Activated CD4-positive, CD25-positive, alpha-beta regulatory T cell treated with anti-CD3 and anti-CD28 coated beads, Interleukin-2, amount 50 U/mL, for 24 hours (primary cell): ENCODE measurements at places on chromosomes 3 and 15.
A peak's percentile ranks its signal among the peaks of the same experiment; 100 is the strongest.

- ATAC-seq = peak; percentile 92
Measured at GRCh38 chr3:68997887-68998286, 15.6 kb downstream of the EOGT start.

DNA sequence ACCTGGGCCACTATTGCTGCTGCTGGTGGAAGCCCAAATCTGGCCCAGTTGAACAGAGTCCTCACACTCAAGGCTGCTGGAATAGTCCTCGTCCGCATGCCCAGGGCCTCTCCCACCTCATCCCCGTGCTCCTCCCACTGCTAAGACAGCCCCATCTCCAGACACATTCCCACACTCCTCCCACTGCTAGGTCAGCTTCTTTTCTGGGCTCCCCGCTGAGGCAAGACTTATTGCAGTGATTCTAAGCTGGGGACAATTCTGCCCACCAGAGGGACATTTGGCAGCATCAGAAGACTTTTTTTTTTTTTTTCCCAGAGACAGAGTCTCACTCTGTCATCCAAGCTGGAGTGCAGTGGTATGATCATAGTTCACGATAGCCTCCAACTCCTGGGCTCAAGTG lies 35.1 kb downstream of the POC1A start:
- ATAC-seq = no peak

- ATAC-seq = no peak
Measured at GRCh38 chr3:54299169-54299935, 177.0 kb downstream of the CACNA2D3 start.

- no peak for ATAC-seq
Measured at GRCh38 chr3:183896610-183897009, 11.9 kb upstream of the PARL start.

- no peak for ATAC-seq
Measured at GRCh38 chr3:141346007-141346406, 22.3 kb upstream of the ZBTB38 start.

GRCh38 chr3:36381311-36381956 lies 1.1 kb downstream of the STAC start:
- ATAC-seq = no peak

GRCh38 chr3:165837058-165837525 lies at the start of gene BCHE:
TSS of gene BCHE (minus strand) at chr3:165837423. CDS start at chr3:165831033, 6,390 bp downstream.
- ATAC-seq = no peak

- ATAC-seq = no peak
Measured at GRCh38 chr15:31236184-31237042, 90.2 kb upstream of the KLF13 start.

GRCh38 chr3:155031186-155031585 lies 48.9 kb upstream of the MME start:
- ATAC-seq = no peak

DNA sequence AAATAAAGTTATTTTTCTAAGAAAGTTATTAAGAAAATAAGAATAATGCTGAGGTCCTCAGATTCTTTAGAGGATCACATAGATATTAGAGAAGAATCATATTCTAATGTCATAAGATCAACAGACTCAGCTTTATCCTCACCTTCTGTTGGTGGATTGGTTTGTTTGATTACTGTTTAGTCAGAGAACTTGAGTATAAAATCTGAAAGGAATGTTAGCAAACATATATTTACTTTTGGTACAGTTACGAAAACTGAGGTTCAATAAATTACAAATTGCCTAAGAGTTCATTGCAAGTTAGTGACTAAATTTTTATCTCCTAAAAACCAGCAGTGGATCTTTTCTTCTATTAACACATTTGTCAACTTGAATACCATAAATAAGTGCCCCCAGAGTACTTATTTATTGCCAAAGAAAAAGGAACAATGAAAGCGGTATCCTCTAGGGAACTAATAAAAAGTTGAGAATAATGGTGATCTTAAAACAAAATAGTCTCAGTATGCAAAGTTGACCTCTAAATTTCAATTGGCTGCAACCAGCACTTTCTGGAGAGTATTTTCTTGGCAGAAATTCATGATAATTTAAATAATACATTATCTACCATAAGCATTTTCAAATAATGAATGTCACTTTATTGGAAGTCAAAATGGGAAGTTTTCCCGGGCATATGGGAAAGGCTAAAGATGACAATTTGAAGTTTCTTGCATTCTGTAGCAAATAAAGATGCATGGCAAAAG lies 296.8 kb downstream of the OTOL1 start:
- no peak for ATAC-seq

DNA sequence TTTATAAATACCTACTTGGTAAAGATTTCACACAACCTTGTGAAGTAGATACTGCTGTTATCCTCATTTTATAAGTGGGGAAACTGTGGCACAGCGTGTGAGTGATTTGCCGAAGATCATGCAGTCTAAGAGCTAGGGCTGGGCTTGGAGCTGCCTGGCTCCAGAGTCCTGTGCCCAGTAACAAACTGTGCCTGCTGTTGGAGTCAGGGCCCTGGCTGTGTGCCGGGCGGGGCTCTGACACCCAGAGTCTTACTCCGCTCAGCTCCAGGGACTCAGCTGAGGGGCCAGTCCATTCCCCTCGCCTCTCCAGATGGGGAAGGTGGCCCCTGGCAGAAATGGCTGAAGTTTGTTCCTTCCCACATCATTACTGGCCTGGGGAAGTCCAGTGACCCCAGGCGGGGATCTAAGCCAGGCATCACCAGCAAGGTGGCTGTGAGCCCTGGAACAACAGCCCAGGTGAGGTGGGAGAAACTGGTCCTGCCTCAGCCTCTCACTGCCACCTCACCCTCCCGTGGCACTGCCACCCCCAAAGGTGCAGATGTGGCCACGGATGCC lies 17.3 kb upstream of the PLXNA1 start:
- no peak for ATAC-seq

- ATAC-seq = no peak
Measured at GRCh38 chr3:13235897-13236296, 162.7 kb upstream of the IQSEC1 start.

DNA sequence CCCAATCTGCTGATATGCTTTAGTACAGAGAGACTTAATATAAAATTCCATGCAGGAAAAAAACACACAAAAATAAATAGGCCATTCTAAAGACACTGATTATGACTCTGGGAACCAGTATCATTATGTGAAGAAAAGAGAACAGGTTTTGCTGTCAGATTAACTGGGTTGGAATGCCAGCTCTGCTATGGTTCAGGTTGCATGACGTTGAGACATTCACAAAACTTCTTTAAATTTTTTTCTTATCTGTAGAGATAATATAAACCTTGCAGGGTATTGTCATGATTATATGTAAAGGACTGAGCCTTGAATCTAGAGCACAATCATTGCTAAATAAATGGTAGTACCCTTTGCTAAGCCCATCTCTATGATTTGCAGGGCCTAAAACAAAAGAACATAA lies 86.0 kb downstream of the CPNE4 start:
- ATAC-seq = no peak

- no peak for ATAC-seq
Measured at GRCh38 chr3:174363256-174363655, 495.9 kb upstream of the NAALADL2 start.

- no peak for ATAC-seq
Measured at GRCh38 chr15:74200412-74200815, 2.2 kb downstream of the STRA6 start.

- ATAC-seq = no peak
Measured at GRCh38 chr15:34725556-34725955, 29.2 kb downstream of the GJD2 start.
